Hippocampal formation (tissue), 2 donors: ENCODE measurements at places on chromosomes 5 and 9.

DNA sequence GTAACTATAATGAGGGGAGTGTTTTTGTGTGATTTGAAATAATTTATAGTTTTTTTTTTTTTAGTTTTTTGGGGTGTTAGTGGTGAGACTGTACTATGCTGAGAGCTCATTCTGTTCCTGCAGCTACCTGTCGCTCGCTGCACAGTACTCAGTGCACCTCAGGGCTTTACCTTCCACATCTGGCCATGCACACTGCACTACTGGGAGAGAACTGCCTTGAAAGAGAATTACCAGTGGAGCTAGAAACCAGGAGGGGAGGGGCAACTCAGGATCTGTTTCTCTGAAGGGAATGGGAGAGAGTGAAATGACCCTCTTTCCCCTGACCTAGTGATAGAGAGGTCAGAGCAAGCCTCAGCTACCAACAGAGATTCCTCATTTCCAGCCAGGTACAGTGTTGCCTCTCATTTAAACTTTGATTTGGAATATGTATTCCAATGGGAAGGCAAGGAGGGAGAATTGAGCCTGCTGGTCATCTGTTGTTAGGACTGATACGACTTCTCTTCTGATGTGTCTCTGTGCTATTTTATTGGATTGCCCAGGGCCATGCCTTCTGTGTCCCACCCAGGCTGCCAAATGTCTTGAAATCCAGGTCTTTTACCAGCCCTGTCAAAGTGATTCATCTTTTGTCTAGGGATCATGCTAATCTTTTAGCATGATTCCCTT is 8.9 kb downstream of the ATG10 start:
- no peak for DNase-seq

DNA sequence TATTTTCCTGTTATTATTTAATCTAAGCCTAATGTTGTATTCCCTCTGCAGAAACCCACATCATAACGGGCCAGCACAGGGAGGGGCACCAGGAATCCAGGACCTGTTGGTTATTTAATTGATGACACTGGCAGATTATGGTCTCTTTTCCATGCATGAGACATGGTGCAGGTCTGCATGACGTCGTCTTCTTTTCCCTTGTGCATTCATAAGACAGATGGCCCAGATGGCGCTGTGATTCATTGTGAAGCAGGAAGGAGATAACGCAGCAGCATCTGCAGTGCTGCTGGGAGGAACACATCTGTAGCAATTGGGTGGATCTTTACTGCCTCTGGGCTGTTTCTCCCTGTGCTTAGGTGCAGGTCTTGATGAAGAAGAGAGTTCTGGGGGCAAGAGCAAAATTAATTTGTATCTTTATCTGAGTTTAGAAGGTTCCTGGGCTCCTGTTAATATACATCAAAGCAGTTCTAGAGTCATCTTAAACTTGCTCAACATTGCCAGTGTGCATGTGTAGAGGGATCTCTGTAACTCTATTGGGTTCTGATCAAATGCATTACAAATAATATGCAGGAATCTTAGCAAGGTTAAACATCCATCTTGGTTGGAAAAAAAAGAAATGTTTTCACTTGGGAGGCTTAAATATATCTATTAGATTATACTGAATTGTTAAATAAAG is 176.1 kb downstream of the PCSK1 start:
- DNase-seq = no peak

DNA sequence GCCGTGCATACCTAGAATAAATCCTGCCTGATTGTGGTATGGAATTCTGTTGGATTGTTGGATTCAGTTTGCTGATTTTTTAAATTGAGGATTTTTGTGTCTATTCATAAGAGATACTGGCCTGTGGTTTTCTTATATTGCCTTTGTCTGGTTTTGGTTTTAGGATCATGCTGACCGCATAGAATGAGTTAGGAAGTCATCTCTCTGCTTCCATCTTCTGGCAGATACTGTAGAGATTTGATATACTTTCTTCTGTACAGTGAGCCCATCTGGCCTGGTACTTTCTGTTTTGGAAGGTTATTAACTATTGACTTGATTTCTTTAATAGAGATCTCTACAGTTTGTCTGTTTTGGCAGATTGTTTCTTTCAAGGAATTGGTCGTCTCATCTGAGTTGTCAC is 14.7 kb downstream of the CEP72 start:
- DNase-seq = no peak

- DNase-seq = no peak
Observed at GRCh38 chr9:38345851-38346755, 46.4 kb upstream of the ALDH1B1 start.

GRCh38 chr5:60835554-60835953 is 8.5 kb downstream of the ELOVL7 start:
- DNase-seq = no peak

GRCh38 chr5:179870403-179870903 is 11.8 kb upstream of the MRNIP start:
- peak; percentile 61 for DNase-seq
